ENCODE measurements at places on chromosomes 3 and 15.

DNA sequence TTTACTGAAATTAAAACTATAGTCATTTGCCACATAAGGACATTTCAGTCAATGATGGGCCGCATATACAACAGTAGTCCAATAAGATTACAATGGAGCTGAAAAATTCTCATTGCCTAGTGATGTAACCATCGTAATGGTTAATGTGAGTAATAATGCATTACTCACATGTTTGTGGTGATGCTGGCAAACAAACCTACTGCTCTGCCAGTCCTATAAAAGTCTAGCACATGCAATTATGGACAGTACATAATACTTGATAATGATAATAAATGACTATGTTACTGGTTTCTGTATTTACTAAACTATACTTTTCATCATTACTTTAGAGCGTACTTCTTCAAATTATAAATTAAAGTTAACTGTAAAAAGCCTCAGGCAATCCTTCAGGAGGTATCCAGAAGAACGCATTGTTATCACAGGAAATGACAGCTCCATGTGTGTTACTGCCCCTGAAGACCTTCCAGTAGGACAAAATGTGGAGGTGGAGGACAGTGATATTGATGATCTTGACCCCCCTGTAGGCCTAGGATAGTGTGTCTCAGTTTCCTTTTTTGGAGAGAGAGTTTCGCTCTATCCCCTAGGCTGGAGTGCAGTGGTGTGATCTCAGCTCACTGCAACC is 102.7 kb downstream of the ATP1B3 start:
- DNase-seq = no peak

GRCh38 chr3:55549177-55549576 is 62.1 kb upstream of the WNT5A start:
- DNase-seq = no peak

DNA sequence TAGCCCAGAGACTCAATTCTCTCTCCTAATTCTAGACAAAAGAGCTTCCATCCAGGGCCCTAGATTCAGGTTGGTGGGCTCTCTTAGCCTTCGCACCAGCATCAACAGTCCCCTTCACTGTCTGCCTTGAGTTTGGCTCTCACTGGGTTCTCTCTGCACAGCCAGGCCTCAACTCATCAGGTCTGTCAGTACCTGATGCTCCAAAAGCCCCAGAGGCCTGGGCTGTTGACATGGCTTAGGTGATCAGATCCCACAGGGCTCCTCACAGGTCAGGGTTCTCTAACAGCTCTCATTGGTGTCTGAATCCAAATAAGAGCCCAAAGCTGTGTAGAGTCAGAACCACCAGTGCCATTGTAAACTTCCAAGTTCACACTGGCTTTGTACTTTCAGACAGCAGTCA is 206.6 kb upstream of the PPP2R3A start:
- DNase-seq = no peak

- no peak for DNase-seq
These were observed 4.8 kb downstream of the IGSF10 start for GRCh38 chr3:151456065-151456464.

GRCh38 chr3:141257961-141258360 is 26.3 kb downstream of the PXYLP1 start:
- DNase-seq = no peak

DNA sequence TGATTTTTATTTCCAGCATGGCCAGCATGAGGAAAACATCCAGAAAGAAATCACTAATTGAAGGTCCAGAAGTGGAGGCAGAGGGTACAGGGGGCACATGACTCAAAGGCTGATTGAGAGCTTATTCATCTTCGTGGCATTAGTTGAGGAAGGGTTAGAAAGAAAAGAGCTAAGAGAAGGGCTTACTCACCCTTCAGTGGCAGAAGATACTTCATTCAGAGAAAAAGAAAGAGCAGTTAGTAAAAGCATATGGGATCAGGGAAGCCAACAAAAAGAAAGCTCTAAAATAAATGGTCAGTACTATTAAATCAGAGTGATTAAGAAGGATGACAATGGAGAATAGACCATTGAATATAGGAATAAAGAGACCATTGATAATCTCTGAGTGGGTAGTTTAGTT is 25.2 kb downstream of the GAP43 start:
- DNase-seq = no peak

- DNase-seq = no peak
These were observed 349.9 kb downstream of the NLGN1 start for GRCh38 chr3:173747427-173747826.

DNA sequence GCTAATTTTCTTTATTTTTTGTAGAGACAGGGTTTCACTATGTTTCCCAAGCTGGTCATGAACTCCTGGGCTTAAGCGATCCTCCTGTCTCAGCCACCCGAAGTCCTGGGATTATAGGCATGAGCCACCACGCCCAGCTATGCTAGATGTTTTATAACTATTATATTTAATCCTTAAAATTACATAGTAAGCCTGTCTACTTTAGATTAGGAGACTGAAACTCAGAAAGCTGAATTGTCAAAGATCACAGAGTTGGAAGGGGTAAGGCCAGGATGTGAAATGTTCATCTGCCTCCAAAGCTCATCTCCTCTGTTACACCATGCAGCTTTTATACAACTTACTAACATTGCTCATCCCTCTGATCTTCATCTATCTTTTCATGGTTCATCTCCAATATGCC is 89.8 kb downstream of the MAP2K5 start:
- DNase-seq = no peak

GRCh38 chr15:32838820-32839219 is 121.0 kb downstream of the GREM1 start:
- no peak for DNase-seq

DNA sequence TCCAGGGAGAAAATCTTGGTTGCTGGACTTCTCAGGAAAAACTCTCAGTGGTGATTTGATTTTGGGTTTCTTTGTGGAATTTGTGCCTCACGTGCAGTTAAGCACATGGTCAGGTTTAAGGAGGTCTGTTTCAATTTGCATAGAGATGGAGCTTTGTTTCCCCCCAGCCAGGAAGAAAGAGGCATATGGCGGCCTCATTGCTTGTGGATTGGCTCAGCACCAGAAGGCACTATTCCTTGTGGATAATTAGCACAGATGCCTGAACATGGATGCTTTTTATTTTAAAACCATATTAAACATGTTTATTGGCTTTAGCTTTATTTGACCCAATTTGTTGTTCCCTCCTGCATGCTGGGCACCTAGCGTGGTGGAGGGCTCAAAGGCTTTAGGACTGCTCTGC is 125.1 kb upstream of the RGMA start:
- DNase-seq = no peak

GRCh38 chr3:110811050-110811449 is 260.6 kb upstream of the NECTIN3 start:
- DNase-seq = no peak

- no peak for DNase-seq
These were observed 1.0 kb upstream of the RAB8B start for GRCh38 chr15:63188247-63188925.

- DNase-seq = no peak
These were observed 856 bp downstream of the ZBTB38 start for GRCh38 chr3:141368925-141369794.

- DNase-seq = no peak
These were observed 14.2 kb upstream of the IQSEC1 start for GRCh38 chr3:13087320-13087990.

Data from activated CD4-positive, alpha-beta T cell treated with anti-CD3 and anti-CD28 coated beads for 1 hour (primary cell).